ENCODE measurements at places on chromosomes 13 and 19. TPM values are rescaled to one million over a fixed set of nuclear protein-coding genes. Genes with fewer than 3 reads are reported as not detected.

DNA sequence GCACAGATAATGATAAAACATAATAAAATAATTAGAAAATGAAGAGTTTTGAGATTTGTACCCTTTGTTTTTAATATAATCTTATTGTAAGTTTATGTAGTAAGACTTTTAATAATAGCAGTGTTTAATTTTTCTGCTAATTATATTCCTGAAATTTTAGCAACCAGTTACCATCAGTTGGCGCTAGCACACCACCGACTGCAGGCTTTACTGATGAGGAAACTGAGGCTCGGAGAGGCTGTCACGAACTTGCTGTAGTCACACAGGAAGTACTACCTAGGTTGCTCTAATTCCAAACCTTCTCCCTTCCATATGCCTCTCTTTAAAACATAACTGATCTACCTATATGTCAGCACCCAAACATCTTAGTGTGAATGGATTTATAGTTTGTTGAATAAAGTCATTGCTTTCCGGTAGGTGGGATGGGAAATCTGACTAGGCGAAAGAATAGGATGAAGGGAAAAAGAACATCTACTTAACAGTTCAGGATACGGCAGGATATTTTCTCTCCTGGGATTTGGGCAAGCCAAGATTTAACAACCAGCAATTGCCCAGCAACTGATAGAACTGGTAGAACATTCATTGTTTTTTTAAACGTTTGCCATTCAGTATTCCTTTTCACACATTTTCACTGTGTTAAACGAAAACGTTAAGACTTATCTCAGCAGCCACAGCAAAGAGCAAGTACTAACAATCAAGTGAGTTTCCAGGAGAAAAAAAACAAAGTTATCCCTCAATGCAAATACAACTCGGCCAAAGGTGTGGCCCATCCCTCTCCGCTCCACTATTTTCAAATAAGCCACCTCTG, 822 bp upstream of the RFXAP start:
- DNase-seq, result no peak

DNA sequence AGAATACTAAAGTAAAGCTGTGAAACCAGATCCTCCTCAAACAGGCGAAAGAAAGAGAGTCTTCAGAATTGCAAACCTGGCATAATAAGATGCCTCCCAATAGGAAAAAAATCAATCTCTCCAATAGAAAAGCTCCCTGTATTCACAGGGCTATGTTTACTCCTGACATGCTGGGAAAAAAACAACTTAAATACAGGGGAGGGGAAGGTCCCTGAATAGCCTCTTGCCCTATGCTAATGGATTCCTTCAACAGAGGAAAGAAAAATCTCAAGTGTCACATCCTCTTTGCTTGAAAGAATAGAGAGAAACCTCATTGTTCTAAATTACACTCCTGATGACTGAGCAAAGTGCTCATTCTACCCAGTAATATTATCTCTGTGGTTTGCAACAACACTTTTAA, 1271.1 kb upstream of the PRR20A start:
- DNase-seq, result no peak

GRCh38 chr13:60617991-60618733, 221.1 kb downstream of the TDRD3 start:
- no peak for DNase-seq

- DNase-seq, result no peak
Measured at GRCh38 chr19:51071095-51071405, 6.2 kb upstream of the KLK13 start.

Gene ZNF534
- not detected for total RNA-seq

Data from natural killer cell treated with Interleukin-12 subunit alpha and Interleukin-12 subunit beta and Interleukin-15 and Interleukin-18, amount 100 ng/mL, for 72 hours (primary cell).